ENCODE measurements at places on chromosomes 6 and 20.

- peak; percentile 54 for DNase-seq
Observed at GRCh38 chr20:62804627-62805154, at the start of gene OGFR. TSS of gene OGFR (plus strand) at chr20:62804835. CDS start at chr20:62804860, 25 bp downstream.

DNA sequence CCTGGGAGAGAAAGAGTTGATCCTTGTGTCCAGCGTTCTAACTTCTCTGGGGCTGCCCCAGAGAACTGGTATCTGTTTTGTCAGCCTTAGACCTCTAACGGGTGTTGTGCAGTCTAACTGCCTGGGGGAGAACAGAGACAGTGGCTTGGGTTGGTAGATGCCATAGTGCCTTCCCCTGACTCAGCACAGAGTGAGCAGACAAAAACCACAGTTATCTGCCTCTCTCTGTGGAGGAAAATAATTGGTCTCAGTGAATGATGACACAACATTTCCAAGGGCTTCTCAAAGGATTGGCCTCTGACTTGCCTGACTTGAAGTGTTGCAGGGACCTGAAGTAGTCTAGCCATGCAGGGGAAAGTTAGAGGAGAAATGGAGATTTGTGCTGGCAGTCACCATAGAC, 226.2 kb upstream of the MAN1A1 start:
- DNase-seq = peak; percentile 8

DNA sequence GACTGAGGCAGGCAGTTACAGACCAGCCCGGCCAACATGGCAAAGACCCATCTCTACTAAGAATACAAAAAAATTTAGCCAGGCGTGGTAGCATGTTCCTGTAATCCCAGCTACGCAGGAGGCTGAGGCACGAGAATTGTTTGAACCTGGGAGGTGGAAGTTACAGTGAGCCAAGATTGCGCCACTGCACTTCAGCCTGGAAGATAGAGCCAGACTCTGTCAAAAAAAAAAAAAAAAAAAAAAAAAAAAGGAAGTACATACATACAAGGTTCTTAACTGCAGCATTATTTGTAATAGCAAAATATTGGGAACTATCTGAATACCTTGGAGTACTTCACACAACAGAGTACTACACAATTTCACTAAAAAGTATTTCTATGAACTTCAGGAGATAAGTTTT, 183.5 kb upstream of the OLIG3 start:
- peak; percentile 40 for DNase-seq

GRCh38 chr6:129536271-129536670, 173.7 kb downstream of the ARHGAP18 start:
- DNase-seq = no peak

DNA sequence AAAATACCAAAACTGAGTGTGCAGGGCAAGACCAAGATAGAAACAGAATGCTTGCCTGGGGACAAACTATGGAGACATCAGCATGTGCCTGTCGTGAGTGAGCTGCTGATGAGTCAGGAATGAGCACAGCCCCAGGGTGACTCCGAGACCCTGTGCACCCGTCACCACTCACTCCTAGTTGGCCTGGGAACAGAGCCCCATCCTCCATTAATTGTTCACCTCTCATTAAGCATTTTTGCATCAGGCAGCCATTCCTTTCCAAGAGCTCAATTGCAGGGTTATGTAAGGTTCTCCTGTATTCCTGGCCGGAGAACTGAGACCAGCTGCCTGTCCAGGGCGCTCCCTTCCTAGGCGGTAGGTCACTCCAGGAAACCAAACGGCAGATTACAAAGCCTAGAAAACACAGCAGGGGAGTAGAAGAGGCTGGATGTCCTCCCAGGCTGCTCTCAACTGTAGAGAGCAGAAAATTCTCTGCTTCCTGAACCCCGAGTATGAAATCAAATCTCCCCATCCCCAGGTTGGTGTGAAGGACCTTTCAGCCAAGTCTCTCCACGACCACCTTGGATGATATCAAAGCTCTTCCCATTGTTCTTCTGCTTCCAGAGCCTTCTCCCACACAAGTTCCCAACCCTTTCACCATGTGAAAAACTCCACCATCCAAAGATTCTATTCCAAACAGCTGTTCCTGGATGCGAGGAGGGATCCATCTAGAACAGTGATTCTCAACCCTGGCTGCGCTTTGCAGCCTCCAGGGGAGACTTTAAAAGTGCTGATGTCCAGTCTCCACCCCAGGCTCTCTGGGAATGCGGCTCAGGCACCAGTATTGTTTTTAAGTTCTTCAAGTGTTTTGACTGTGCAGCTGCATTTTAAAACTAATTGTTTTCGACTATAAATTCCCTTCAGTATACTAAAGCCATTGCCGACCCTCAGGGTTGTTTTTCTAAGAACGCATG, 532.6 kb upstream of the JARID2 start:
- DNase-seq = peak; percentile 42

DNA sequence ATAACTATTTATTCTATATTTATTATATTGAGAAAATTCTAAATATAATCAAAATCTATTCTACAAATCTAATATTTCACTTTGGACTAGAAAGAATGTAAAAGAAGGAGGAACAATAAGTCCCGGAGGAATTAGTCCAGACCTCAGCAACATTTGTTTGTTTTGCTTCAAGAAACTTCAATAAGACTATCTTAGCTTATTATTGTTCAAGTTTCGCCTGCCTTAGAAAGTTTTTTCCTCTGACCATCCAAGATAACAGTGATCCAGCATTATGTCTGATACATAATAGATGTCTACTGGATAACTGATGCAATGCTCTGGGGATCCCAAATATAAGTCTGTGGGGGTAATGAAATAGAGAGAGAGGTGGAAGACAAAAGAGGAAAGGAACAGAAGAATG, 28.7 kb upstream of the NT5E start:
- no peak for DNase-seq

- no peak for DNase-seq
Observed at GRCh38 chr20:64003960-64004725, 23.2 kb downstream of the PRPF6 start.

DNA sequence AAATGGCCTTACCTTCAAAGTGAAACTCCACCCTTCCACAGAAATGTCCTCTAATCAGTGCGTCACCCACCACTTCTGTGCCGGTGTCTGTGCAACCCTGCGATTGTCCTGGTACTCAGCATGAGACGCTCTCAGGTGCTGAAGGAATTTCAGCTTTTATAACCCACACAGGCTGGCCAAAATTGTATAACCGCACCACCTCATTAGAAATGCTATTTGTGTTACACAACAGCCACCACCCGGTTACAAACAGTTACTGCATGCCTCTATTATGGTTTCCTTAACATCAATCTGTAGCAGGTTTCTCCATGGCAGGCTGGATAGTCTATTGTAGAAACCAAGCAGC, 51.5 kb downstream of the SLC23A2 start:
- peak; percentile 40 for DNase-seq

DNA sequence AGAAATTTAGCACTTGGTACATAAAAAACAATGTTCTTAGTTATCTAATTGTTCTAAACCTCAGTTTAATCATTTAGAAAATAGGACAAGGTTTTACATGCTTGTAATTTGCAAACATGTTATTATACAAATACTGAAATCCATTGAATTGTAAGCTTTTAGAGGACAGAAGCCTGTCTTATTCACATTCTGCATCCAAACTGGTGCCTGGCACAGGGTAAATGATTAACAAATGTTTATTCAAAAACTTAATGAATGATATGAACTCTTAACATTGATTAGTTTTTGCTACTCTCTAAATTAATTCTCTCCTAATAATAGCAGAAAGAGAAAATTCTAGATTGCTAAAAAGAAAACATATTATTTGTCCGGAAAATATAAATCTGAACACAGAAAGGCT, 58.4 kb upstream of the MCM9 start:
- DNase-seq = no peak

DNA sequence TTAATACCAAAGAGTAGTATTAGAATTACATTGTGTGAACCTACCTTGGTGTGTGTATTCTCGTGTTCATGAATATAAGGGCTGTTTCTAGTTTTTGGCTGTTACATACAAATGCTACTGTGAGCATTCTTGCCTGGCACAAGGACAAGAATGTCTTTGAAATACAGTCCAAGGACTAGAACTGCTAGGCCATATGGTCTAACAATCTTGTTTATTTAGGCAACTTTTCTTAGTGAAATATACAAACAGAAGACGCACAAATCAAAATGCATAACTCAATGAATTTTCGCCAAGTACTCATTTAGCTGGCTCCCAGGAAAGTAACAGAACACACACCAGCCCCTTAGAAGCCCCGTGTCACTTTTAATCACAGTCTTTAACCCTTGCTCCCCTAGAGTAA, 28.5 kb downstream of the KDM1B start:
- DNase-seq = peak; percentile 43

GRCh38 chr6:157773248-157773773, 49.7 kb upstream of the SNX9 start:
- no peak for DNase-seq
